Dermis microvascular lymphatic vessel endothelial cell (primary cell): ENCODE measurements at places on chromosomes 16 and 17.
A peak's percentile ranks its signal among the peaks of the same experiment; 100 is the strongest.

GRCh38 chr16:82329504-82330192 is 159.6 kb upstream of the MPHOSPH6 start:
- no peak for DNase-seq

GRCh38 chr17:81093619-81094508 is 58.9 kb downstream of the BAIAP2 start:
- DNase-seq, result no peak

- DNase-seq, result peak; percentile 18
Measured at GRCh38 chr17:56478836-56479447, 114.6 kb upstream of the NOG start.

- DNase-seq, result no peak
Measured at GRCh38 chr16:11389631-11390565, 44.6 kb downstream of the RMI2 start.

DNA sequence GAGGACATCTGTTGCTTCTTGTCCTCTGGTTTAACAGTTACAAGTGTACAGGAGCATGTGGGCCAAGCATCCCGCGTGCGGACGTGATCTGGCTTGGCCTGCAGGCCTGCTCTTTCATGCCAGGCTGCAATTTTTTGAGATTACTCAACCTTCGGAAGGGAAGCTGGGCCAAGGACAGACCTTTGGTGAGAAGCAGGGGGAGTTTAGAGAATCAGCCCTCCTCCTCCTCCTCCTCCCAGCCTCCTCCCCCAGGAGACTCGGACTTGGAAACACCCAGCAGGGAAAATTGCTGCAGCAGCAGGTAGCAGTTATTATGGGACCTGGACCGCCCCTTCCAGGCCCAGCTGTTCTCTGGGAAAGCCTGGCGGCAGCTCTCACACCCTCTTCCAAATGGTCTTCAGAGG is 5.1 kb upstream of the KLHL36 start:
- DNase-seq, result no peak

DNA sequence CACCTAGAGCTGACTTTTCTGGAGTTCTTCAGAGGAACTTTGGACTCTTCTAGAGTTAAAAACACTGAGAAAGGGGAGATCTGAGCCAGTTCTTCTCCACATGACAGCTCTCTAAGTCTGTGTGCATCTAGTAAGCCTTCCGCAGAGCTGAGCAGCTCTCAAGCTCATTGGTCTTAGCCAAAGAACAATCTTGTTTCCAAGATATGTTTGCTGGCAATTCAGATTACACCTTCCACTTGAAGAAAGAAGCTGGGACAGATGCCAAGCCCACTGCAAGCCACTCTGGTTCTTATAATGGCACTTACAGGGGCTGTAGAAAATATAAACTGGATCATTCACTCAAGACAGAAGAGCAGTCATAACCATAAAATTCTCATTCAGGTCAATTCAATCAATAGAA is 134.1 kb upstream of the TOX3 start:
- DNase-seq, result no peak

- DNase-seq, result no peak
Measured at GRCh38 chr16:17571499-17572093, 100.8 kb upstream of the XYLT1 start.

GRCh38 chr17:74729368-74729767 is 7.7 kb upstream of the RAB37 start:
- no peak for DNase-seq

GRCh38 chr16:20485408-20485807 is 34.1 kb downstream of the ACSM2A start:
- no peak for DNase-seq

GRCh38 chr17:77577491-77577890 is 381.0 kb upstream of the TNRC6C start:
- no peak for DNase-seq

DNA sequence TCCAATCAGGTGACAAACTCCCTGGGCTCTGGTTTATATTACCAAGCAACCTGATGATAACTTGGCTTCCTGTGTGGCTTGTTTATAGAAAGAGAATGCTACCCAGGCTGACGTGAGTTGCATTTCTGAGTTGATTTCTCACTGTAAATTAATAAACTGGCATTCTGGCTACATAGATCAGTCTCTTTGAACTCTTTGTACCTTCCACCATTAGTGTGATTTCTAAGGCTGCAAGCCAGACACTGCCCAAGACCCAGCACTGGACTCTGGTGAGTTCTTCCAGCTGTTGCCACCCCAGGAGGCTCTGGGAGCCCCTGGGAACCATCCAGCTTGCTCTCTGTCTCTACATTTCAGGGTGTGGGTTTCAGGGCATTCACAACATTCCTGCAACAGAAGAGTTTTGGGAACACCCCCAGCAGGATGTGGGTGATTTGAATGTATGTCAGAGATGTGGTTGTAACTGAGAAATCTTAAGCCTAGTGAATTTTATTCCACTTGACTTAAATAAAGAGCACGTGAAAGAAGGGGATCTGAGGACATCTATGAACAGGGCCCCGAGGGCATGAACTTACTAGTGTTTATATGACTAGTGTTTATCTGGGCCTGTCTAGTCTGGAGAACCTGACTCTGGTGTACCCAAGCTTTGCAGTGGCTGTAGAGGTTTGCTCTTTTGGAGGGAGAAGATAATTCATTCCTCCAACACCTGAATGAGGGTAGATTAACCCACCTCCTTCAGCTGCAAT is 30.3 kb upstream of the LRRC37A start:
- DNase-seq, result no peak

GRCh38 chr16:9094011-9094846 is 2.8 kb downstream of the HAPSTR1 start:
- no peak for DNase-seq
